T-helper 2 cell (primary cell): ENCODE measurements at places on chromosomes 3 and 15.
A peak's percentile ranks its signal among the peaks of the same experiment; 100 is the strongest.

DNA sequence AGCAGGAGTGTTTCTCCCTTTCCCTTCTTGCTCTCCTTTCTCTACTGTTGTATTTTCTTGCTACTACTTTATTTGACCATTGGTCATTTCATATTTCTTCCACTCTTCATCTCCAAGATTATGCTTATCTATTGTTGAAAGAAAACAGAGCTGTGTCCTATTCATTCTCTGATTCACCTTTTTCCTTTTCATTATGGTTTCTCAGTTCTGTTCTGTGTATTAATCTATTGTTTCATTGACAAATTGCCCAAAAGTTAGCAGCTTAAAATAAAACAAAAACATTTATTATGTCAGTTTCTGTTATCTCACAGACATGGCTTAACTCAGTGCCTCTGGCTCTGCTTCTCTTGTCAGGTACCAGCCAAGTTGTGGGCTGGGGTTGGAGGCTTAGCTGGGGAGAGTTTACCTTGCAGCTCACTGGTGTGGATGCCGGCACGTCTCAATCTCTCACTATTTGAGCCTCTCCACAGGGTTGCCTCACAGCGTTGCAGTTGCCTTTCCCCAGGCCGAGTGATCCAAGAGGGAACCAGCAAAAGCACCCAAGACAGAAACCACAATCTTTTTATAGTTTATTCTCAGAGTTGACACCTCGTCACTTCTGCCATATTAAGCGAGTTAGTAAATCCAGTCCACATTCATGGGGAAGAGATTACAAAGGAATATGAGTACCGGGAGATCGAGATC, 36.9 kb upstream of the FILIP1L start:
- no peak for DNase-seq

DNA sequence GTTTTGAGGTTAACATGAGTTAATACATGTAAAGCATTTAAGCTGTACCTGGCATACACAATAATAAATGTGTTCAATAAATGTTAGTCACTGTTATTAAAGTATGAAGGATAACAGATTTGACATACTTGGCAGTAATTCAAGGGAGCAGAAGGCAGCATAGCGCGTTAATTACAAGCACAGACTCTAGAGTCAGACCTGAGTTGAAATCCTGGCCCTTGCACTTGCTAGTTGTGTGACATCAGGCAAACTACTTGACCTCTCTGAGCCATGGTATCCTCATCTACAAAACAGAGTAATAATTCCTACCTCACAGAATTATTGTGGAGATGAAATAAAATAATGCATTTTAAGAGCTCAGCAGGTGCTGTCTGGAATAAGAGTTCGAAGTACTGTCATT, 5.4 kb downstream of the IFT122 start:
- no peak for DNase-seq

DNA sequence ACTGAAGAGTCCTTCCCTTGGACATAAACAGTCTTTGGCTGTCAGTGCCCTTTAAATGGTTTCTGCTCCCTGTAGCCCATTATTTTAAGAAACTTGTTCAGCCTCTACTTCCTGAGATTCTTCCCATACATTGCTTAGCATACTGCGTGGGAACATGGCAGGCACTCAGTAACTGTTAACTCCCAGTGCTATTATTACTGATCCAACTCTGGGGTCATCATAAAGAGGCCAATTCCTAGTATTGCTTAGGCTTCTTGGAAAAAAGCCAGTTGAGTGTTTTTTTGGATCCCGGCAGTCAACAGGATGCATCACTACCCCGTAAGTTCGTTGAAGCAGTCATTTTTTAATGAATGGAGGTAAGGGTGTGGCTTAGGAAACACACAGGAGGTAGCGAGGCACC, 206.2 kb upstream of the ADAMTS9 start:
- DNase-seq: no peak

GRCh38 chr3:38382506-38383080, 36.0 kb downstream of the XYLB start:
- no peak for DNase-seq

- DNase-seq: no peak
These were observed 203.7 kb upstream of the UMPS start for GRCh38 chr3:124526601-124527000.

GRCh38 chr3:57031631-57032541, 28.6 kb upstream of the SPATA12 start:
- DNase-seq: no peak

- DNase-seq: no peak
These were observed 946.8 kb downstream of the TUSC7 start for GRCh38 chr3:117656391-117656790.

DNA sequence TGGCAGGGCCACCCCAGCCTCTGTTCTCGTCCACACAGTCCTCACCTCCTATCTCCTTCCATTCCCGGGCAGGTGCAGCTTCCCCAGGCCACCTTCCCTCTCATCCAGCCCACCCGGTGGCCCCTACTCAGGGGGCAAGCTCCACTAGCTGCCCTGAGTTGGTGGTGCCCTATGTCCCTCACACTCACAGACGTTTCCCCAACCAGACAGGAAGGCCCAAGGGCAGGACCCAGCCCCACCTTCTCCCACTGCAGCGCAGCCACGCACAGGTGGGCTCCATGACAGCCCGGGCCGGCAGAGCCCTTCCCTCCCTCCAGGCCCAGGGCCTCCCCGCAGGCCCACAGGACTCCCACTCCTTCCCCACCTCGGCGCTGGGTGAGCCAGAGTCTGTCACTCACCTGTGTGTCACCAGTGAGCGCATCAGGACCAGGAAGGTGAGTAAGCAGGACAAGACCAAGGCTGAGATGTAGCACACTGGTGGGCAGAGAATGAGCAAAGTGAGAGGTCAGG, 11.1 kb downstream of the ISLR start:
- DNase-seq: no peak

DNA sequence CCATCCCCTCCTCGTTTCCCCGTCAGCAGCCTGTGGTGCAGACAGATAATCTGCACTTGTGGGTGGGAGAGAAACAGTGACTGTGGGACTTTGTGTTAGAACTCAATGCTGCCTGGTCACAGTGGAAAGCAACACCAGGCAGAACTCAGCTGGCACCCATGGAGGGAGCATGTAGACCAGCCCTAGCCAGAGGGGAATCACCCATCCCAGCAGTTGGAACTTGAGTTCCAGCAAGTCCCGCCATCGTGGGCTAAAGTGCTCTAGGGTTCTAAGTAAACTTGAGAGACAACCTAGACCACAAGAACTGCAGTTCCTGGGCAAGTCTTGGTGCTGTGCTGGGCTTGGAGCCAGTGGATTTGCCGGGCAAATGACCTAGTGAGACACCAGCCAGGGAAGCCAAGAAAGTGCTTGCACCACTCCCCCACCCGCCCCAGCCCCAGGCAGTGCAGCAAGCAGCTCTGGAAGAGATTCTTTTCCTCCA, 24.4 kb downstream of the ISG20 start:
- DNase-seq: no peak

DNA sequence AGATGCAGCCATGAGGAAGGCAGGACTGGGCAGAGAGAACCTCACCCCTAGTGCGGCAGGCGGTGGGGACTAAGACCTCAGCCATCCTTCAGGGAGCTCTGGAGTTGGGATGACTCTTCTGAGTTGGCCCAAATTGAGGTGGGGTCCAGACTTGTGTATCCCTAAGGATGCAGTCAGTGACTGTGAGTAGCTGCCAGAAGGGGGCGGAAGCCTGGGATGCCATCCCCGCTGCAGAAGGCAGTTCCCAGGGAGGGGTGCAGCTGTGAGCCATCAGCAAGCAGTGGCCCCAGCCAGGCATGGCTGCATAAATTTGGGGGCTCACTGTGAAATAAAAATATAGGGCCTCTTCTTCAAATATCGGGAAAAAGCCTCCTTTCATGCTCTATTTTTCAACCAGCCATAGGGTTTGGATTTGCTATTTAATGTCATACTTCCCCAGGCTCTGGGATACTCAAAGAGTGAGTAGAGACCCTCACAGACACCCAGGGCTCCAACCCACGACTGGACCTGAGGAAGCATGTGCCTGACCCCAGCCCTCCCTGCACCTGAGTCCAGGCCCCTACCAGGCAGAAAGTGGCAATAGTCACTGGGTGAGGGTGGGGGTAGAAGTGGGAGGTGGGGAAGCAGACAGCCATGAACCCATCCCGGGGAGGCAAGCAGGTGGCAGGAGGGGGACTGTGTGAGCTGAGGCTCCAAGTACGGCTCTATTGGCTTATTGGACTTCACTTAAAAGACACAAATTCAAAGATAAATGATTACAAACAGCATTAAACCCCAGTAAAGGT, 30.5 kb downstream of the GRK7 start:
- no peak for DNase-seq

DNA sequence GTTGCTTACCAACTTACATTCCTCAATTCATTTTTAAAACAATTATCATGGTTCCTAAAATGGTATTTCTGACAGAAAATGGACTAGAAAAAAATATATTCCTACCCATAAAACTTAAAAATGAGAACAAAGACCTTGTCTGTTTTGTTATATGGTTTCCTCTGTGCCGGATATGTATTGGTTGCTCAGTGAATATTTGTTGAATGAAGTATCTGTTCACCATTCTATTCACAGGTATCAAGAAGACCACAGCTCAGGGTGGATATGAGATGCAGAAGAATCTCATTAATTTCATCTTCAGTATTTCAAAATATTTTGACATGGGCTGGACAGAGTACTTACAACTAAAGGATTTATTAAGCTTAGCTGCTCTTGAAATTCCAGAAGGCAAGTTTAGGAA, 58.1 kb downstream of the TUSC7 start:
- no peak for DNase-seq

DNA sequence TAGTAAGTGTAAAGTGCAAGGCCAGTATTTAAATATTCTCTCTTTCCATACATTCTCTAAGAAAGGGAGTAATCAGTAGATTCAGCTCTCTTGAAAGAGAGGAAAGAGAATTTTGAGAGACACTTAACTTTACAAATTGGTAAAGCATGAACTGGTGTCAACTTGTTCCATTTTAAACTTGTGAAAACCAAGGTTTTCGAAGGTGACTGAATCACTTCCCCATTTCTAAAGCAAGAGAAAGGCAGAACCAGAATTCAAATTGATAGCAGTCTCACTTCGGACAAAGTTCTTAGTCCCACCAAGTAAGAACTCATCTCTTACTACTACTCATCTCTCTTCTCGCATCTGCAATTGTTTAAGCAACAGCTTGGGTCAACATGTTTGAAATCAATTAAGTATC, 22.4 kb downstream of the TJP1 start:
- DNase-seq: no peak

- no peak for DNase-seq
These were observed 118.7 kb downstream of the CHSY1 start for GRCh38 chr15:101133181-101133460.

- no peak for DNase-seq
These were observed 32.5 kb downstream of the TCF12 start for GRCh38 chr15:56950979-56951378.

DNA sequence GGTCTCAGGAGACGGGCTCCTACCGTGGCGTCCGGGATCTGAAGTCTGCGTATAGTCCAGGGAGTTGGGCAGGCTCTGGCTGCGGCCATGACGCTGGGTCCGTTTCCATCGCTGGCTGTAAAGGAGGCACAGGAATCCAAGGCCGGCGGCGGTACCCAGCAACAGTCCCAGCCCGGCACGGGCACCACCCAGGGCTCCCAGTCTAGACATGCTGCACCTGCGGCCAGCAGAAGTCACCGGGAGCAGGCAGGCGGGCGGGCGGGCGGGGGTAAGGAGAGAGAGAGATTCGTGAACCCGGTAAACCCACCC, 526 bp downstream of the RMDN3 start:
- no peak for DNase-seq

DNA sequence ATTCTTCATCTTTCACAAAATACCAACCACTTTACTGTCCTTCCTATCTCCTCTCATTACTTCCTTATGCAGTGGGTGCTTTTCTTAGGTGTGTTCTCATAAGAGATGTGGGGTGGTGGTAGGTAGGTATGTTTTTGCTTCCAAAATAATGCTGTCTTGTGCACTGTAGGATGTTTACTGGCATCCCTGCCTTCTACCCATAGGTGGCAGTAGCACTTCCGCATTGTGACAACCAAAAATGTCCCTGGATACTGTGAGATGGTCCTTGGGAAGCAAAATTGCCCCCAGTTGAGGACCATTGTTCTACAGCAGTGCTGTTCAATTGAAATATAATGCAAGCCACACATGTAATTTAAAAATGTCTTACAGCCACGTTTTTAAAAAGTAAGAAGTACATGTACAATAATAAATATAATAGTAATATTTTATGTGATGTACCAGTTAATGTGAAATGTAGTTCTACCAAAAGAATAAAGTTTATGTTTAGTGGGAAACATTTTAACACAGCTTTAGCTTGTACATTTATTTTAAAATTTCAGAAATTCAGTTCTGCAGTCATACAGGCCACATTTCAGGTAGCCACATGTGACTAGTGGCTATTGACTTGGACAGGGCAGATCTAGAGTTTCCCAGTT, 75.2 kb downstream of the NEO1 start:
- no peak for DNase-seq

- no peak for DNase-seq
These were observed 10.6 kb downstream of the SETMAR start for GRCh38 chr3:4313606-4314293.

DNA sequence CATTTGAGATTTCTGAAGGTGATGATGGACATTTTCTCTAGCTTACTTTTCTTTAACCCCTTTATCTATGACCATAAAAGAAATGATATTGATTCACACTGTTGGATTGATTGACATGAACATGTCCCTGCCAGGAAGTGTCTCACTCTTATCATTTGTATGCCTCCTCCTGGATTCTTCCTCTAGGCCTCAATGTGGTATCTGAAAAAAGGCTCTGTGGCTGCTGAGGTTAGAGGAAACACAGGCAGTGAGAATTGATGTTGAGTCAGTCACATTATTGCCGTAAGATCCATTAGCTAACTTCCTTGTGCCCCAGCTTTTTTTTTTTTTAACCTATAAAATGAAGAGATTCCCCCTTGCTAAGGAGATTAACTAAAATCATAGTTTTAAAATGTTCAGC, 8.0 kb upstream of the THRB start:
- DNase-seq: no peak

GRCh38 chr3:8769088-8769822, at the start of gene OXTR:
Gene OXTR (minus strand): TSS chr3:8769613. CDS start chr3:8768187, 1,426 bp downstream.
- peak; percentile 54 for DNase-seq

- no peak for DNase-seq
These were observed 1.0 kb downstream of the RFX7 start for GRCh38 chr15:56242576-56243162.

DNA sequence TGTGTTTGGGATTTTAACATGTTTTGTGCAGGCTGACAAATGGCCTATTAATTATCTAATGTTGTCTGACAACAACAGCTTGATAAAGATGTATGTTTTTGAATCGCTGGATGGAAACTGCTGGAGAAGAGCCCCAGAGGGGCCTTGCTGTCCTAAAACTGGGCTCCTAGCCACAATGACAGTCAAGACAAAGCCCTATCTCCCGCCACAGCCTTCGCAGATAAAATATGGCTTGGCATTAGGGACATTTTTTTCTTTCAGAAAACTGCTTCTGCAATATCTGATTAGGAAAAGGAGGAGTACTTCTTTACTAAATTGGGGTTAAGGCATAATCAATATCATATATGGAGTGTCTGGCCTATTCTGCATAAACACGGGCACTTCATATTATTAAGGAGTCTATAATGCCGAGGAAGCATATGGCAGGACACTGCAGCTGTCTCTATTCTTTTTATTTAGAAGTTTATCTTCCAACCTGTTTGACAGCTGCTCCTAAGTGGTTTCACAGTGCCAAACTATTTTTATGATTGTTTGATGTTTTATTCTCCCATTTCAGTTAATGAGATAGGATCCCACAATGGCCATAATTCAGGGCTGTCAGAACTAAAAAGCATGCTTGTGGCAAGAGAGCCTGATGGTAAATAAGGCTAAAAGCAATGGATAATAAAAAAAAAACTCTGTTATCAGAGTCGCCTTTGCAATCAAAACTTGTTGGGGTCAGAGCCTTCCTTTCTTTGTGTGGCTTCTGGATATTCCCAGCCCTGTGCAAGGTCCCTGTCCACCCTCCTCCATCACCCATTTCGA, 210.1 kb downstream of the MECOM start:
- DNase-seq: no peak

GRCh38 chr3:108119398-108120104, 28.7 kb upstream of the CD47 start:
- DNase-seq: no peak
